ENCODE measurements at places on chromosomes 11 and 22.

- DNase-seq, result no peak
These were observed 20.0 kb upstream of the RAB39A start for GRCh38 chr11:107908211-107908610.

GRCh38 chr11:75720639-75721038 is 3.0 kb downstream of the MOGAT2 start:
- no peak for DNase-seq

DNA sequence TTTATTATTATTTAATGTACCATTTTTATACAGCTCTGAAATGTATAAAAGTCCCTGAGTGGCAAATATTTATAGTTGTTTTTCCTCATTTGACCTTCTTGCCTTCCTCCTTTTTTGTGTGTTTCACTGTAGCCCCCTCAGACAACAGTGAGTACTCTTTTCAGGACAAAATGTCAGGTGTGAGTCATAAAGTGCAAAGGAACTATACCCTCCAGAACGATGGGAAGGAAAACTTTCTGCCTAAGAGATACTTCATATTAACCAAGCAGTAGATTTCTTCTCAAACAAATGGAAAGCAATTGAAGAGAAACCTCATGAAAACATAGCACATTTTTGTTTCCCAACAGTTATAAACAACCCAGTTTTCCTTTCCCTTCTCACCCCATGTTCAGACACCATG is 16.1 kb upstream of the MS4A7 start:
- DNase-seq, result no peak

GRCh38 chr22:37167981-37168647 is 18.4 kb upstream of the IL2RB start:
- no peak for DNase-seq

DNA sequence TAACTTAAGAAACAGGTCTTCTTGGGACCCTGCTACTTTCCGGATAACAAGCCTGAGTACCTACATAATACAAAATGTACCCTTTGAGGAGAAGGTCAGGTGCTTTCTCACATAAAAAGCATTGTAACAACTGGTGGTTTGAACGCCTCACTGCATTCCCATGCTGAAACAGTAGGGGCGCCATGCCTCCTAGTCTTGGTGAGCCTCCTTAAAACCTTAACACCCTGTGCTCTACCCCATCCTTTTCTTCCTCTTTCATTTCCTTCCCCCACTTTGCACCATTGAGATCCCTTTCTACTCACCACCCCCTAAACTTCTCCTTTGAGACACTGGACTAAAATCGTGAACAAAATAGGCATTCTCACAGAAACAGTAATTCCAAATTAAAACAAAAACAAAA is 729.3 kb downstream of the NTM start:
- no peak for DNase-seq

DNA sequence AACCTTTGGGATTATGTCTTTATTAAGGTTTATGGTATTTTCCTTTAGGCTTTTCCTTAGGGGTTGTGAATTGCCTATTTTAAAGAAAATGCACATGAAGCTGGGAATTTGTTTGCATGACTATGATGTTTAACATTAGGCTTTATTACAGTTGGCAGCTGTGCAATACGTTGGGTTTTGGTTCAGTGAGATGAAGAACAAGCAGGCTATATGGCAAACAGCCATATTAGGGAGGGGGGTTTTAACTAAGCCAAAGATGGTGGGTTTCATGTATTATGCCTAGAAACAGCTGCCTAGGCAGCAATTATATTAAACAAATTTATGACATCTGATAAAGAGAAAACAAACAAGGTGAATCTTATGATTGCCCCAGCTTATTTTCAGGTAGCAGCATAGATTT is 880.8 kb downstream of the FAM181B start:
- no peak for DNase-seq

DNA sequence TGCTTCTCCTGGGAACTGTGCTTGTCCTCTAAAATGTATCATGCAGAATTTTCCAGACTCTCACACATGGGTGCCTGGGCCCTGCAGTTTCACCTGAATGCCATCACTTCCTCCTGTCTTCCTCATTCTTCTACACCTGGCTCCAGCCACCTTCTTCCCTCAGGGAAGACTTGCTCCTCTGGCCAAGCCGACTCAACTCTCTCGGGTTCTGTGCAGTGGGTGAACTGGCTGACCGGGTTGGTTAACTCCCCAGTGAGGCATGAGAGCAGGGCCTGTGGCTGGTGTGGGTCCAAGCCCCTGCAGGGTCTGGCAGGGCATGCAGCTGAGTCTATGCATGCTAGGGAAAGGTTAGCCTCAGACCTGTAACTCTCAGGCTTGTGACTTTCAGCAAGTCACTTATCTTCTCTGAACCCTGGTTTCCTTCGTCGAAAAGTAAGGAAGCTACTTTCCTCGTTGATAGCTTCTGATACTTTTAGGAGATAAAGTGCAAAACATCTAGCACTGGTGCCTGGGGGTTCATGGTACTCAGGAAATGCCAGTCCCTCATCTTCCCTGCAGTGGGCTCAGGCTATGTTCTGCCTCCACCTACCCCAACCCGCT is 11.9 kb downstream of the CD82 start:
- DNase-seq, result no peak

- DNase-seq, result no peak
These were observed 28.3 kb downstream of the SNU13 start for GRCh38 chr22:41660416-41660815.

DNA sequence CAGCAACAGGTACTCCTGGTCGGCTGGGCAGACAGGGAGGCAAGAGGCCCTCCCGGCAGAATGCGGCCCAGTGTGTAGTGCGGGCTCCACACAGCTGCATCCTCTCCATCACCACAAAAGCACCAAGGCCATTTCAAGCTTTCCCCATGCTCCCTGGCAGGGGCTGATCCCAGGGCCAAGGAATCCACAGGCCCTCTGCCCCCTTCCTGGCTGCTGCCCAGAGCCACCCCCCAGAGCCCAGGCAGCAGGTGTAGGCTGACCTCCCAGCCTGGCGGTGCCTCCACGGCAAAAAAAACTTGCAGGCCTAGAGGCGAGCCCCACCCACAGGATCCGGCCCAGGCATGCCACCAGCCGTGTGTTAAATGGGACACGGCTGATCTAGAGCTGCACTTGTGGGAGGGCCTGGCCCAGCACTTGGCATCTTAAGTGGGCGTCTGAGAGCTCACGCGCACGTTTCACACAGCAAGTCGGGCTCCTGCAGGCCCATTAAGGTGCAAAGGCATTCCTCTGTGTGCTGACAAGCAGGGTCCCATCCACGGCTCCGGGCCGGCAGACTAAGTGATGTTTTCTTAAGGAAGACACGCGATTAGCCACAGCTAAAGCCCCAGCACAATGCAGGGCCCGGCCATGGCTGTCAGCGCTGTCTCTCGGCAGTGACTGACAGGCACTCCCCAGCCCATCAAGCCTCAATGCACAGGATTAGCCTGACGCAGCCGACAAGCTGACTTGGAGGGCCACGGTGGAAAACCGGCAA is 19.8 kb upstream of the GNB1L start:
- DNase-seq, result no peak

GRCh38 chr11:13364388-13364787 is 86.8 kb downstream of the BMAL1 start:
- no peak for DNase-seq

DNA sequence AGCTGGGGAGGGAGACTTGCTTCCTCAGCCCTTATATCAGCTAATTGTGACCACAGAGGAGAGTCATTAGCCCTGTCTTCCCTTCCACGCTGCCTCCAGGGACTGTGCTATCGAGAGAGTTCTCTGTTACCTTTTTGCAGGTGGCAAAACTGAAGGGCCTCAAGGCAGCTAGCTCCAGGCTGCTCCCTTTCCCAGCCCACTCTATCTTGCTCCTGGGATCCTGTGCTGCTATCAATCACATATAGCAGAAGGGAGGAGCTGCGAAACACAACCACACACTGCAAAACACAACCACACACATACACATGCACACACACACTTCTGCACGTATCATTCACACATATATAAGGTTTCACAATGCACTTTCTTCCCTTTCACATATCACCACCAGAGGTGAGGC is 205.3 kb upstream of the MTNR1B start:
- no peak for DNase-seq

DNA sequence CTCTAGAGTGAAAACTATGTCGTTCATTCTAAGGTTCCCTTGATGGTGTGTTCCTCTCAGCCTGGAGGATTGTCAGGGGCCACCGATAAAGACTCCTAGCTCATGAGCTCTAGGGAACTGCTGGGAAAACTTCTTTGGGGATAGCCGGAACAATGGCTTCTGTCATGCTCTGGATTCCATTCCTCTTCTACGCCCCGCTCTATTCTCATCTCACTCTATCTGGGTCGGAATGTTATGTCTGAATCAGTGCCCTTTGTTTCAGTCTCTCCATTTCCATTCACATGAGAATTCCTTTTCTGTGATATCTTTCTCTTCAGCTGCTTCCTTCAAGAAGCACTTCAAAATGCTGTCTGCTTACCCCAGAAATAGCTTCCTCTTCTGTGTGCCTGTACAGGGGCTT is 16.9 kb upstream of the SLCO2B1 start:
- no peak for DNase-seq

DNA sequence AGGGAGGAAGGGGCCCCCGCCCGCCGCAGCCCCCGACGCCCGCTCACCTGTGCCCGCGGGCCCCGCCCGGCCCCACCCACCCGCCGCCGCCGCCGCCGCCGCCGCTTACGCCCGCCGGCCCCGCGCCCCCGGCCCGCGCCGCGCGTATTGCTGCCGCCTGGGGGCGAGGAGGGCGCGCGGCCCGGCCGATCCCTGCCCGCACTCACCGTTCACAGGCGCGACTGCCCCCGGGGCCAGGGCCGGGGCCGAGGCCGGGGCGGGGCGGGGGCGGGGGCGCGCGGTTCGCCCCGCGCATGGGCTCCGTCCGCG is 212 bp downstream of the HRAS start:
- DNase-seq, result no peak

- DNase-seq, result no peak
These were observed 30.5 kb upstream of the BLID start for GRCh38 chr11:122146475-122146874.

DNA sequence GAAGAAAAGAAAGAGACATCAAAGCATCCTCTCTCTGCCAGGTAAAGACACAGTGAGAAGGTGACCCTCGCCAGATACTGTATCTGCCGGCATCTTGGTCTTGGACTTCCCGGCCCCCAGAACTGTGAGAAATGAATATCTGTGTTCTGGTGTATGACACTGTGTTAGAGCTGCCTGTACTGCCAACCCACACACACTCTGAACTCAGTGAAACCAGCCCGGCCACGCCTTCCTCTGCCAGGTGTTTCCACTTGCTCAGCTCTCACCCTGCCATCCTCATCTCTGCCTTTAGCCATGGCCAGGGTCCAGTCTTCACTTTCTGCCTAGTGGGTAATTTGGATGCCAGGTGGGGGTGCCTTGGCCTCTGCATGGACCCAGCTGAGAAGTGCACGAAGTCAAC is 24.0 kb downstream of the CBX7 start:
- no peak for DNase-seq

DNA sequence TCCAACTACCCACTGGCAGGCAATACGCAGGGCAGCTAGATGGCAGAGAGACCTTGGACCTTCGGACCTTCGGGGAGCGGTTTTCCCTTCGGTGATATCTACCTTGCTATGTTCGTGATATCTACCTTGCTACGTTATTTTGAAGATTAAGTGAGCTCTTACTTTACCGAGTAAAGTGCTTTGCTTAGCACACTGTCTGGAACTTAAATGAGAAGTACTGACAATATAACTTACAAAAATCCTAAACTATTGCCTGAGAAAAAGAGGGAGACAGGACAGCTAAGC is 1.0 kb upstream of the PRDM10 start:
- DNase-seq, result no peak

- DNase-seq, result no peak
These were observed 97.9 kb downstream of the WNT7B start for GRCh38 chr22:45878901-45879551.

DNA sequence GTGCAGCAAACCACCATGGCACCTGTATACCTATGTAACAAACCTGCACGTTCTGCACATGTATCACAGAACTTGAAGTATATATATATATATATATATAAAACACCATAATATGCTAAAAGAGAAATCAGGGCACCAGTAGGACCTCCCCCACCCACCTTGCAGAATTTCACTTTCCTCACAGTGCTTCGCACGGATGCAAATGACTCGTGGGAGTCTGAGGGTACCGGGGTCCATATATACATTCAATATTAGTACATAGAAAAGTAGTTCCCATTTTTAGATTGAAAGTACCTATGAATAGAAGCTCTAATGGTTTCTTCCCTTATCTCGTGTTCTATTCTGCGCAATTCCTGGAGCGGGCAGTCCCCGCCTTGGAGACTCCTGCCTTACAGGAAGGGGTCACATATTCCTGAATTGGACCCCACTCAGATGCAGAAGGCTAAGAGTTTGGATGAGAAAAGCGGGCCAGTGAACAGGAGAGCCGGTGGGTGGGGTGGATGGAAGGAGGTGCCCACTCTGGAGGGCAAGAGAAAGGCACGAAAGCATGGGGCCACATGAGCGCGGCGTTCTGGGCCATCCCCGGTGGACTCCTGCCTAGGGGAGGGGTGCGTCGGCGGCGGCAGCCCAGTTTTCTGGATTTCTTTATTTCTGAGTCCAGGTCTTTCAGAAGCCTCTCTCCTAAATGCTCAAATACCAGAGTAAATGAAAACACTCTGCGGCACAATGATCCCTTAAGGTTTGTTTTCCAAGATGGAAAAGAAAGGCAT is 136.3 kb downstream of the ETS1 start:
- no peak for DNase-seq

DNA sequence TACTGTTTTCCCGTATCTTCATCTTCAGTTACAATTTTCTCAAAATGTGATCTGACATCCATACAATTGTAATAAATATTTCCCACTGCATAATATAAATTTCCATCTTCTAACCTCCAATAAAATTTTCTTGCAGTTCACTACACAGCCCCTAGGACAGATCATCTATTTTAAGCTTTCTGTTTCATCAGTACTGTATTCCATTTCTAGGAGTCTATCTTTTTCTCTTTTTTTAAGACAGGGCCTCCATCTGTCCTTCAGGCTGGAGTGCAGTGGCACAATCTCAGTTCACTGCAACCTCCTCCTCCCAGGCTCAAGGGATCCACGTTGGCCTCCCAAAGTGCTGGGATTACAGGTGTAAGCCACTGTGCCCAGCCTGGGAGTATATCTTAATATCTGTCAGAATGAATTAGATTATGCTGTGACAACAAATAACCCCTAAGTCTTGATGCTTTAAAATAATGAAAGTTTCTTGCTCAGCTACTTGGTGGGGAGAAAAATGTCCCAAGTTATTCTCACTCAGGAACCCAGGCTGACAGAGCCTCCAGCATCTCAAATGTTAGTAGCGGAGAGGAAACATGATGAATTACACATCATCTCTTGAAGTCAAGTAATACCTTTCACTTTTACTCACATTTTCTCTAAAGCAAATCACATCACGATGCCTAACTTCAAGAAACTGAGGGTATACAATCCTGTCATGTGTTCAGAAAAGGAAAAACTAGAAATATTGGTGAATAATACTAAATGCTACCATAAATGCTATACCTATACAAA is 92.2 kb downstream of the BUD13 start:
- DNase-seq, result no peak

- DNase-seq, result no peak
These were observed 10.5 kb upstream of the USP28 start for GRCh38 chr11:113885897-113886296.

DNA sequence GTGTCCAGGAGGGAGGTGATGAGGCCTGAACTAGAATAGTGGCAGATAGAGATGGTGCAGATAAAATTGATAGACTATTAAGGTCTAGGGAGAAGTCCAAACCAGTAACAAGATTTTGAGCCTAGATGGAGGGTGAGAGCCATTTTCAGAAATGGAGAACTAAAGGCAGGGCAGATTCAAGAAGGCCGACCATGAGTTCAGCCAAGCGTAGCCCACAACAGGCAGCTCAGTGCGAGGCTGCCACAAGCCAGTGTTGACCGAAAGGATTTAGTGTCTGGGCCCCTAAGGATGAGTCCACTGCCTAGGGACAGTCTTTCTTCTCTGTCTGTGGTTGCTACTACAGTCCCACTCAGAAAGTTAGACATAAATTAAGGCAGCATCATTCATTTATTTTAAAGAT is 51.7 kb downstream of the PPP2R1B start:
- DNase-seq, result no peak
